ENCODE measurements at places on chromosomes 6 and 20.

- no peak for DNase-seq
These were observed 6.1 kb downstream of the SIRPG start for GRCh38 chr20:1651268-1652058.

DNA sequence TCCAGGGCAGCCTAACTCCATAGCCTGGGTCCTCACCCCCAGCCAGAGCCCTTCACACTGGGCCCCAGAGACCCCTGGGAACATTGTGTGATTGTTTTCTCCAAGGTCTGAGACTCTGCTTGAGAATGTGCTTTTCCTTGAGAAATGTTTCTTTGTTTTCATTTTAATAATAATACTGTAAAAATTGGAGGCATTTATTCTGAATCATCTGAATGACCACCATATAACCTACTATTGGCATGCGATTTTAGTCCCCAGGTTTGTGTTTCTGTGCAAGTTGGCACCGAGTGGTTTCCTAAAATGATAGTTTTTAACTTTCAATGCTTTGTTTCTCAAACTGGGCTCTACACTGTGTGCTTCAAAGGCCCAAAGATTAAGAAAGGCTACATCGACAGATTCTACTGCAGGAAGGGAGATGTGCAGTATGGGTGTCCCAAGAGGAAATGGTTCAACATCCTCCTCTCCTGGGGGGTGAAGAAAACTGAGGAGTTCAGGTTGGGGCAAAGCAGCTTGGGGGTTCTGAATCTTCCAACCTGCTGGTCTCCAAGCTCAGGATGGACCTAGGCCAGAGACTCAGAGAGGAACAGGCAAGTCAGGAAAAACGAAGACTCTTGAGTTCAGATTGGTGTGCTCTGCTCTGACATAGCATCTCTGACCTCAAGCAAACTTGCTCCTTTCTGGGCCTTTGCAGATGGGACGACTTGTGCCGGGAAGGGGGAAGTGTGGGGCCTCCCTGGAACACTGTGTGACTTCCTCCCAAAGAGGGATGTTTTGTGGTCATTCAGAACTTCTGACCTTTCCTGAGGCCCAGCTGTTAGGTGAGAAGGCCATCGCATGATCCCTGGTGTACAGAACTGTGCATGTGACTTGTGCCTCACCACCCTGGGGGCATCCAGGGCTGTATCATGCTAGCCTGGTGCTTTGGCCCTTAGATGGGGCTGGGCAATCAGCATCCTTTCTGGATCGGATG is 31.0 kb downstream of the DAAM2 start:
- DNase-seq: no peak

DNA sequence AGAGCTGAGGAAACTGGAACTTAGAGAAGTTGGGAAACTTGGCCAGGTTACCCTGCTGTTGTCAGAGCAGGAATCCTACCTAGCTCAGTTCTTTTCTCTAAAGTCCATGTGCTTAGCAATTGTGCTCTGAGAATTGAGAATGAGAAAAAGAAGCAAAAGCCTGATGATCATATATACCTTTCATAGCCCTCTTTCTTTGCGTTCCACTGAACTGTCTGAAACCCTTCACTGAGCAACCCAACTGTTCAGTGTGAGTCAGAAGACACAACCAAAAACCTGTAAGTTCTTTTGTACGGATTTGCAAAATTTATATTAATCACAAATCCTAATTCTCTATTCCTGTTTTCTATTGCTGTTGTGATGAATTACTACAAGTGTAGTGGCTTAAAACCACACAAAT is 80.6 kb downstream of the PHF3 start:
- no peak for DNase-seq

- no peak for DNase-seq
These were observed 57.7 kb downstream of the RSPO3 start for GRCh38 chr6:127176146-127176545.

GRCh38 chr6:56541030-56541600 is 101.6 kb downstream of the DST start:
- DNase-seq: no peak
